ENCODE measurements at places on chromosomes 16 and 17.

DNA sequence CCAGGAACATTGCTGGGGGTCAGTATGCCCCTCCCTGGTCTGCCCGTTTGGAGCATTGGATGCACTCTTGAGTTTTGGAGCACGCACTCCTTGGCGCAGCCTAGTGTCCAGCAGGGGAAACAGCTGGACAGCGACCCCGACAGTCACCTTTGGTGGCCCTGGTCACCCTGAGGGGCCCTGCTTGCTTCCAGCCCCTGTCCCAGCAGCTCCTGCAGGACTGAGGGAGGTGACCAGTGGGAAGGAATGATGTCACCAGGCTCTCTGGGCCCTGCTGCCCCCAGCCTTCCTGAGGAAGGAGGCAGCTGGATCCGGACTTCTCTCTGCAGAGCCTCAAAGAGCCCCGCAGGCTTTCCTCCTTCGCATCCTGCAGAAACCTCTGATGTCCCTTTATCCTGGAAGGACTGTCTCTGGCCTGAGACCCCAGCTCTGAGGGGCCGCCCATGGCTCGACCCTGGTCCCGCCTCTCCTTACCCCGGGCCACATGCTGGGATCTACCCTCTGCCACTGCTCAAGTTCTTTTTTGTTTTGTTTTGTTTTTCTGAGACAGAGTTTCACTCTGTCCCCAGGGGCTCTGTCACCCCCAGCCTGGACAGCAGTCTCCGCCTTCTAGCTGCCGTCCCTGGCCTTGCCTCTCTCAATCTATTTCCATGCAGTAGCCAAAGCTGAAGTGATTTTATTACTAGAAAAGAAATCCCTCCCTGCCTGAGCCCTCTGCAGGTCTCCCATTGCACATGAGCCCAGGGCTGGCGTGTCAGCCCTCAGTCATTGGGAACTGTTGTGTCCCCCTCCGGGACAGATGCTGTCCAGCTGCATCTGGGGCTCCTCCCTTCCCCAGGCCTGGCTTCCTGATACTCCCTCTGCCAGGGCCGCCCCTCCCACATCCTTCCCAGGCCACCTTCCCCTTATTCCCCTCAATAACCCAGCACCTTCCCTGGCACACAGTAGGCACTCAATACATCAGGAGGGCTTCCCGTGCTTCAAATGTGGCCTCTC, 11.6 kb downstream of the ZSCAN10 start:
- DNase-seq, result no peak

DNA sequence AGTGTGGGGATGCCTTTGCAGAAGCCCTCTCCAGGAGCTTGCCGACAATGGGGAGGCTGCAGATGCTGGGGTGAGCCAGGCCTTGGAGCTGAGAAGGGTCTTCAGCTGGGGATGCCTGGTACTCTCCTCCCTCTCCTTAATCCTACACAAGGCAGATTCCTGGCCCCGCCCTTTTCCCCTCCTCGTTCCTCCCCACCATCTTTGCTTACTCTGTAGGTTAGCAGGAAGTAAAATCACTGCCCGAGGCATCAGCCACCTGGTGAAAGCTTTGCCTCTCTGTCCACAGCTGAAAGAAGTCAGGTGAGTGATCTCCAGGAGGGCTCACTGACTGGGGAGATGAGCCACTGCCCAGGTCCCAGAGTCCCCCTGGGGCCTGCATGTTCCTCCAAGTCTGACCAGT, 38.7 kb downstream of the NLRC5 start:
- no peak for DNase-seq

DNA sequence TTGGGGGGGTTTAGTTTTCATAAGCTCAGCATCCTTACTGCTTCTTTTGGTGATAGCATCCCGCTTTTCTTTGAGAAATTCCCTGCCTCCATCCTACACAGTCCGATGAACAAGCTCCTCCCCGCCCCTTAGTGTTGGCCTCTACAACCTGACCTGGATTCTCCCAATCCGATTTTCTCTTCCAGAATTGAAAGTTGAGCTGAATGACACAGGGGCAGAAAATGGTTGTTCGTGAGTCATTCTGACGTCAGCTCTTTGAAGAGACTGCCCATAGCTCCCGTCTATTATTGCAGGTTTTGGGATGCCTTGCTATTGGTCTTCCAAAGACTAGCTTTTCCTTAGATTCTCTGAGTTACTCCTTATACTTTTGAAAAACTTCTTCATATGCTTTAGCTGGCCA, 279.7 kb downstream of the SLC39A11 start:
- no peak for DNase-seq

DNA sequence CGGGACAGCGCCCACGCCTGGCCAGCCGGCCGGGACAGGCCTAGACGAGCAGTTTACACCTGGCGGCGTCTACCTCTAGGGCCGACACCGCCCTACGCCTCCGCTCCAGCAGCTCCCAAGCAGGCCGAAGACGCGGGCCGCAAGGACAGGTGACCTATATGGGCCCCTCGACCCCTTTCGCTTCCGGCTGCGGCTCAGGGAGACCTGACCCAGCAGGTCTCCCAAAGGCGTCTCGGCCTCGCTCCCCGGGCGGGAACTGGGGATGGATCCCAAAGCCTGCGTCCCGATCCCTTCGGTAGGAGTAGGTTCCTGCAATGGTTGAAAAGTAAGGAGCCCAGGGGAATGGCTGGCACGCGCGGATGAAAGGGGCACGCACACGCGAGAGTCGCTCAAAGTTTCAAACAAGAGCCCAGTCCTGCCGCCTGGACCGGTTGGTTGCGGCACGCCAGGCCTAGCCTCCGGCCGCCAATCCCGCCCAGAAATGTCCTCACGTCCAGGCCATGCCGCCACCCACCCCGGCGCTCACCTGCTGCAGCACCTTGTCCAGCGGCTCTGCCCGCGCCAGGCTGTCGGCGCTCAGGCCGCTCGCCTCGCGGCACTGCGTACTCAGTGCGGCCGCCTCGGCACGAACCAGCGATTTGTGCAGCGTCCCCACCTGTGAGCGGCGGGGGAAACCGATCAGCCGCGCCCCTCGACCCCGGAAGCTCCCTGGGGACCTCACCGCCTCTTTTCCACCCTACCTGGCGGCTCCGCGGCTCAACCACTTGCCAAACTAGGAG, 630 bp downstream of the ESRP2 start:
- no peak for DNase-seq

DNA sequence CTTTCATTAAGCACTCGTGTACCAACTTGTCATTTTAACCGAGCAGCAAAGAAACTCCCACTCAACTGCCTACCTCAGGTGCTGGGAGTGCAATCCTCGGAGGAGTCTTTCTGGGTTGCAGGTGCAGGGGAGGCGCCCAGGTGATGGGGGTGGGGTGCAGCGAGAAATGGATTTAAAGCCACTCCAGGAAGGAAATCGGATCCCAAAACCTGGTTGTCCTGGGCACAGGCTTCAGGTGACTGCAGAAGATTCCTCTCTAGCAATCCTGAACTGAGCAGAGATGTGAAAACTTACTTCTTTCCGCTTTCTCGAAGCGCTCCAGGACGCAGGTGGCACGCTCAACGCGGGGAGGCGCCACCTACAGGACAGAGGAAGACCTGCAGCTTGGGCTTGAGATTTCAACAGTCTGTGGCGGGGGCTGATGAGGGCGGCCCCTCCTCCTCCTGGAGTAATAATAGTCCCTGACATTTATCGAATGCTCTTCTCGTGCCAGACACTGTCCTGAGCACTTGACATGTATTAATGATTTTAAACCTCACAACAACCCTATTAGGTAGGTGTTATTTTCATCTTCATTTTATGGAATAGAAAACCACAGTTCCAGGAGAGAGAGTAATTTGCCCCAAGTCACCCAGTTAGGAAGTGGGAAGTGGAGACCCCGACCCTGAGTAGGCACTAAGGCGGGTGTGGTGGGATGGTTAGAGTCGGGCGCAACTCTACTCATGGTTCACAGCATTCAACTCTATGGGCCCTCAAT, 27.2 kb upstream of the SKAP1 start:
- DNase-seq, result peak; percentile 32

DNA sequence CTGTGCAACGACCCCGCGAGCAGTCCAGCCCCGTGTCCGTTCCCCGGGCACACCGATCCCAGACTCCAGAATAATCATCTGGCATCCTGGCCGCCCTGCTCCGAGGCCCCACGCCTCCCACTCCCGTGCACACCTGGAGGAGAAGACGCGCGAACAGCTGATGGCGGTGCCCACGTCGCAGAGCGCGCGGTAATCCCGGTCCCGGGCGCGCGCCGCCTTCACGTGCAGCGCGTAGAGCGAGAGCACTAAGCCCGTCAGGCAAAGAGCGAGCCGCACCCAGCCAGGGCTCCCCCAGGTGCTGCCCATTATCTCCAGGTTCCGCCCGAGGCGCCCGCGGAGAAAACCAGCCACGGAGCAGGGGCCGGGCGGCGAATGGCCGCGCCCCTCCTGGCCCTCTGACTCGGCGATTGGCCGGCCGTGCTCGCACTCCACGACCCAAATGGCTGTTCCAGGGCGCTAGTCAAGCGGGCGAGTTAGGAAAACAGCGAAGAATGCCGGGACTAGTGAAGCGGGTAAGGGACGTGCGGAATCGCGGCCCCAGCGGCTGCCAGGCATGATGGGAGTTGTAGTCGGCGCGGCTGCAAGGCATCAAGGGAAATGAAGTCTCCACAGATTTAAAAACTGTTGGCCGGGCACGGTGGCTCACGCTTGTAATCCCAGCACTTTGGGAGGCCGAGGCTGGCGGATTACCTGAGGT, at the start of gene VKORC1:
VKORC1 (minus strand) TSS at position 374 of the 697 bp plus-strand sequence; CDS start at position 306, 68 bp downstream.
- DNase-seq, result peak; percentile 84

GRCh38 chr17:43986225-43986981, 18.0 kb upstream of the NAGS start:
- DNase-seq, result no peak

- no peak for DNase-seq
These were observed 25.6 kb upstream of the MRPS23 start for GRCh38 chr17:57875290-57876022.

- DNase-seq, result no peak
These were observed 19.2 kb downstream of the KDM8 start for GRCh38 chr16:27222249-27223225.

DNA sequence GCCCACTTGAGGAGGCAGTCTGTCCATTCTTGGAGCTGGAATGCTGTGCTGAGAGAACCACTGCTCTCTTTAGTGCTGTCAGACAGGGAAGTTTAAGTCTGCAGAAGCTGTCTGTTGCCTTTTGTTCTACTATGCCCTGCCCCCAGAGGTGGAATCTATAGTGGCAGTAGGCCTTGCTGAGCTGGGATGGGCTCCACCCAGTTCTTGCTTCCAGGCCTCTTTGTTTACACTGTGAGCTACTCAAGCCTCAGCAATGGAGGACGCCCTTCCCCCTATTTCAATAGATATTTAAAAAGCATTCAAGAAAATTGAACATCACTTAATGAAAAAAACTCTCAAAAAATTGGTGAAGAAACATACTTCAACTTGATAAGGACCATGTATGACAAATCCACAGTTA, 313.5 kb downstream of the PHKB start:
- no peak for DNase-seq

GRCh38 chr17:4235372-4236279, 28.2 kb downstream of the ANKFY1 start:
- no peak for DNase-seq

GRCh38 chr16:50213939-50214519, 52.3 kb upstream of the ADCY7 start:
- peak; percentile 48 for DNase-seq

DNA sequence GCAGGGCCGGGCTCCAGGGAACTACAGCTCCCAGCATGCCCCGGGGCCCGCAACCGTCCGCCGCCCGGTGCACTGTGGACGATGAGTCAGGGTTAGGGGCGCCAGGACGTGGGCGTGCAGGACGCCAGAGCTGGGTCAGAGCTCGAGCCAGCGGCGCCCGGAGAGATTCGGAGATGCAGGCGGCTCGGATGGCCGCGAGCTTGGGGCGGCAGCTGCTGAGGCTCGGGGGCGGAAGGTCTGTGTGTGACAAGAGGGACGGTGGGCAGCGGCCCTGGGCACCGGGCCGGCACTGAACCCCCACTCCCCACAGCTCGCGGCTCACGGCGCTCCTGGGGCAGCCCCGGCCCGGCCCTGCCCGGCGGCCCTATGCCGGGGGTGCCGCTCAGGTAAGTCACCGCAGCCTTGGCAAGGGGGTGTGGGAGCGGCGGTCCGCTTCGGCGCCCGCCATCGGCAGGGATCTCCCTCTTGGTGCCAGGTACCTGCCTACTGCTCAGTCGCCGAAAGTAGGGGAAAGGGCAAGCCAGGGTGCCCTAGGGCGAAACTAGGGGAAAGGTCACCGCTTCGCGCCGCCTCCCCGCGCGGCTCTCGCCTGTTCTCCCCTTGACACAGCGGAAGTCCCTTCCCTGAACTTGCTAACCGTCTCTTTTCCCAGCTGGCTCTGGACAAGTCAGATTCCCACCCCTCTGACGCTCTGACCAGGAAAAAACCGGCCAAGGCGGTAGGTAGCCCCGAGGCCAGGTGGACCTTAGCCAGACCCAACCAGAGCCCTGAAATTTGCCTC, at the start of the genes ACADVL and DLG4:
ACADVL (plus strand) TSS at position 127 of the 781 bp plus-strand sequence; CDS start at position 174, 47 bp downstream.
DLG4 (minus strand) TSS at position 25 of the 781 bp plus-strand sequence.
- DNase-seq, result no peak

DNA sequence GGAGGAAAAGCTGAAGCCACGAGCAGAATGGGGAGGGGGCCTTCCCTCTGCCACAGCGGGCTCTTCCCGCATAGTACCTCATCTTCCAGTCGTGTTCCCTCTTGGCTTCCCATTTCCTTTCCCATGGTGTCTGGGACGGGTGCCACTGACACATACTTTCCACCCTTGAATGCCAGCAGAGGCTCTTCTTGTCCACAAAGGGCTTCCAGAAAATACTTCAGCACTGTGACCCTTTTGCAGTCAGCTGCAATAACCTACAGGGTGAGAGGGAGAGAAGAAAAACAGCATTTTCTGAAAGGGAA, 30.7 kb downstream of the HIC1 start:
- no peak for DNase-seq

GRCh38 chr16:65021852-65022595, 99.8 kb downstream of the CDH11 start:
- DNase-seq, result no peak

DNA sequence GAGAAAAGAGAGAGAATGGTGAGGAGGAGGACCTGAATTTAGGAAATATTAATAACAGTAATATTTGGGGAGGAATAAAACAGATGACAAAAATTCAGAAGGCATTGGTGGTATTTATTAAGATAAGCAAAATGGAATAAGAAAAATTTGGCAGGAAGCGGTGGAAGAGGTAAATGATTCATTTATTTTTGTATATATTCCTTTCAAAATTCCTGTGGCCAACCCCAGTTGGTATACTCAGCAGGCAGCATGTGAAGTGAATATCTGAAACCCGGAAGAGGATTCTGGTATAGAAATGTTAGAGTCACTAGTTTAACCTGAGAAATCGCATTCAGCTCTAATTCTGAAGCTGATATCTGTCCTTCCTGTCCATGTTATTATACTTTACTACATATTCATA, 792.0 kb downstream of the KCNJ2 start:
- DNase-seq, result no peak

DNA sequence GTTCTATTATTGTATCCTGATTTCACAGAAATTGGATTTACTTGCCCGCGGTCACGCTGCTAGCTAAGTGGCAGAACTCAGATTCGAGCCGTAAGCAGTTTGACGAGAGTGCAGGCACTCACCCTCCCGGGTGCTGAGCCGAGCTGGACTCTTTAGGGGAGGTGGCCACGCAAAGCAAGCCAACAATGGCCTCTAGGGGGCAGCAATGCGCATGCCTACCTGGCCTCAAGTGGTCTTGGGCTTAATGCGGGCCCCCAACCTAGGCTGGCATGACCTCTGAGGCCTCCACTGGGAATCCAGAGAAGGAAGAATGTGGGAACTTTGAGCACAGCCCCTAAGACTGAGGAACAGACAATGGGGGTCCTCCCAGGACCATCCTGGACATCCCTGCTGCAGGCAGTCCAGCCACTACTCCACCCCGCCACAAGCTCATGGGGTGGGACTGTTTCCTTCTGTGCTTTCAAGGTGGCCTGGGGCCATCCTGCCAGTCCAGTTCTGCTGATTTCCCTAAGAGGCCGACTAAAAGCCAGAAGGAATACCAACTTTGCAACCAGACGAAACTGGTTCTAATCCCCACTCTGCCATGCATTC, 276.5 kb downstream of the XYLT1 start:
- DNase-seq, result no peak

GRCh38 chr17:19743101-19744100, 4.7 kb downstream of the ALDH3A1 start:
- DNase-seq, result no peak
